ENCODE measurements at places on chromosomes 3 and 15. TPM values are rescaled to one million over a fixed set of nuclear protein-coding genes. Genes with fewer than 3 reads are reported as not detected.

ATP2B2 gene
- total RNA-seq: not detected

GLCE gene
- 40.5 TPM for total RNA-seq

CHL1 gene
- total RNA-seq: not detected

SPSB4 gene
- total RNA-seq: not detected

THAP10 gene
- 2.1 TPM for total RNA-seq
